ENCODE measurements at places on chromosomes 13 and 19.
A peak's percentile ranks its signal among the peaks of the same experiment; 100 is the strongest.

DNA sequence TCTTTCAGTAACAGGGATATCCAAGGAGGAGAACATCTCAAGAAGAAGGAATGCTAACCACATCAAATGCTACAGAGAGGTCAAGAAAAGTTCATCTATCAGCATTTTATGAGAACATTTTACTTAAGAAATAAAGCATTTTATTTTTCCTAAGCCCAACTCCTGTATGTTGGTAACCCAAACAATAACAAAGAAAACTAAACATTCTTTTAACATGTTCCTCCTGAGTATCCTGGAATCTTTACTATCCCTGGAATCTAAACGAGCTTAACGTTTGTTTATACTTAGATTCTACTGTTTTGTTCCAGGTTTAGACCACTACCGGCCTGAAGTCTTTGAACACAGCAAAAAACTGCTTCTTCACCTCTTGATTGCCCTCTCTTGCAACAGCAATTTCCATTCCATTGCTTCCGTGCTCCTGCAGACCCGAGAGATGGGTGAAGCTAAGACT is 89.7 kb downstream of the ZAR1L start:
- DNase-seq, result no peak

GRCh38 chr19:912181-913079 is 589 bp downstream of the R3HDM4 start:
- no peak for DNase-seq

GRCh38 chr13:75628801-75629200 is 7.3 kb upstream of the LMO7 start:
- no peak for DNase-seq

GRCh38 chr13:39049274-39049673 is 11.0 kb downstream of the NHLRC3 start:
- no peak for DNase-seq

- DNase-seq, result no peak
These were observed 83.1 kb downstream of the TNFSF13B start for GRCh38 chr13:108352599-108352998.

GRCh38 chr19:51338563-51339312 is 3.2 kb downstream of the VSIG10L start:
- peak; percentile 78 for DNase-seq

DNA sequence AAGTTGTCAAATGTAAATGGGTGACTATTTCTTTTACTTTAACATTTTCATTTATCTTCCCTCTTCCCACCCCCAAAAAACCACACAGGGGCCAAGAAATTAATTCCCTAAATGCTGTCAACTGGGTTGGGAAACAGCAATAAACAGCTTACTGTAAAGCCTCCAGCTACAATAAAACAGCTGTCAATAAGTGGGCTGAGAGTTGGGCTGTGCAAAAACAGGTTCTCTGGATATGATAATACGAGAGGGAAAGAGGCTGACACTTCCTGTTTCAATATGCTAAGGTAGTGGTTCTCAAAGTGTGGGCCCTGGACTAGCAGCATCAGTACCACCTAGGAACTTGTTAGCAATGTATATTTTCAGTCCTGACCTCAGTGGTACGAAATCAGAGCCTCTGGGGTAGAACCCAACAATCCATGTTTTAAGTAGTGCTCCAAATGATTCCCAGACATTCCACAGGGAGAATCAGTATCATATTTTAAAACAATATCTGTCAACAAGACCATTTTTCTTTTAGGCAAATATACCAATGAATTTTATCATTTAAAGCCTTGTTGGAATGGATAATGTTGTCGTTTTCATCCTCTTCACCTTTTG is 8.4 kb downstream of the PCDH9 start:
- no peak for DNase-seq

GRCh38 chr13:28723806-28724205 is 5.0 kb upstream of the SLC46A3 start:
- no peak for DNase-seq

GRCh38 chr13:50392977-50393376 is 377.7 kb downstream of the KCNRG start:
- DNase-seq, result no peak

- DNase-seq, result no peak
These were observed 8.2 kb upstream of the PGLS start for GRCh38 chr19:17503240-17503639.

DNA sequence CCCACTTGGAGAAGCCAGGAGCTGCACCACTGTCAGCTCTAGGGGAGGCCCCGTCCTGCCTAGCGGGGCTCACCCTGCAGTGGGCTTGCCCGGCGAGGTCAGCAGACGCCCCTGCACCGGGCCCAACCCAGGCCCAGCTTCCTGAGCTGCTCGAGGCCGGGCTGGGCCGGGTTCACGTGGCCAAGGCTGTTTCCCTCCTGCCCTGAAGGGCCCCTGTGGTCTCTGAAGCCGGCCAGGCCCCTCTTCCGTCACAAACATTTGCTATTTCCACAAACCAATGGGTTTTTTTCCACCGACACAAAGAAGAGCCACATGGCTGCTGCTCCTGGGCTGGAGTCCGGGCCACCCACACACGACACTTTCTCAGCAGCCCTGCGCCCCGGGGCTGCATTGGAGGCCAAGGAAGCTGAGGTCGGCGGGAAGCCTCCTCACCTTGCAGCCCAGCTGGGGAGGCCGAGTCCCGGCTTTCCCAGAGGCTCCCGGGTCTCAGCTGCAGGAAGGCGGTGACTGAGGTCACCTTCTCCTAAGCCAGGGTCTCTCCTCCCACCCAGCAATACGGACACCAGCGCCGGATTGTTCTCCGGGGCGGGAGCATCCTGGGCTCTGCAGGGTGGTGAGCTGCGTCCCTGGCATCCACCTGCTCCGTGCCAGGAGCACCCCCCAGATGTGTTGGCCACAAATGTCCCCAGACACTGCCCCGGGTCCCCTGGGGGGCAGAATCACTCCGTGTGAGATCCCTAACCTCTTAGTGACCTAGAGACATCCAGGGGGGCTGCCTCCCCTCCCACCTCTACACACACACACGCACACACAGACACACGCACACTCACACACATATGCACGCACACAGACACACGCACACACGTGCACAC is 80.5 kb downstream of the GADD45B start:
- no peak for DNase-seq

GRCh38 chr19:11261971-11262839 is at the start of gene DOCK6:
Gene DOCK6 (minus strand): TSS chr19:11262524. CDS start chr19:11262440, 84 bp downstream.
- DNase-seq, result peak; percentile 16

DNA sequence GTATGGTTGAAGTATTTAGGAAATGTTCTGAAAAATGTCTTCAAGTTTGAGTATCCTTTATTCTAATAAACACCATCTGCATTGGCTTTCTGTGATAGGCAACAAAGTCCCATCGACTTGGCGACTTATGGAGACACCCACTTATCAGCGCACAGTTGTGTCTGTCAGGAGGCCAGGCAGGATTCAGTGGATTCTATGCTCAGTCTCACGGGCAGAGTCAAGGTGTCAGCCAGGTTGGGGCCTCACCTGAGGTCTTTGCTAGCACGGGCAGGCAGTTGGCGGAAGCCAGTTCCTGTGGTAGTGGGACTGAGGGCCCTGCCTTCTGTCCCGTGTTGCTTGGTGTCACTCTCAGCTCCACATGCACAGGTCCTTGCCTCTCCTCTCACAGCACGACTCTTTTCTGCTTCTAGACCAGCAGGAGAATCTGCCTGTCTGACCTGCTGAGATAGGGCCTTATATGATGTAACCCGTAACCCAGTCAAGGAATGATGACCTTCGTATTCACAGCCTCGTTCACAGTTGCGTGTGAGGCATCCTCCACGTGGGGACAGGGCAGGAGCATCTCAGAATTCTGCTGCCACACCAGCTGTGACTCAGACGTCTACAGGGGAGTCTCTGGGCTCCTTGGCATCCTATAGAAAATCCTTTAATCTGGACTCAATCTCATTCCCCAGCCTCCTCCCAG is 10.0 kb downstream of the CUL4A start:
- no peak for DNase-seq

DNA sequence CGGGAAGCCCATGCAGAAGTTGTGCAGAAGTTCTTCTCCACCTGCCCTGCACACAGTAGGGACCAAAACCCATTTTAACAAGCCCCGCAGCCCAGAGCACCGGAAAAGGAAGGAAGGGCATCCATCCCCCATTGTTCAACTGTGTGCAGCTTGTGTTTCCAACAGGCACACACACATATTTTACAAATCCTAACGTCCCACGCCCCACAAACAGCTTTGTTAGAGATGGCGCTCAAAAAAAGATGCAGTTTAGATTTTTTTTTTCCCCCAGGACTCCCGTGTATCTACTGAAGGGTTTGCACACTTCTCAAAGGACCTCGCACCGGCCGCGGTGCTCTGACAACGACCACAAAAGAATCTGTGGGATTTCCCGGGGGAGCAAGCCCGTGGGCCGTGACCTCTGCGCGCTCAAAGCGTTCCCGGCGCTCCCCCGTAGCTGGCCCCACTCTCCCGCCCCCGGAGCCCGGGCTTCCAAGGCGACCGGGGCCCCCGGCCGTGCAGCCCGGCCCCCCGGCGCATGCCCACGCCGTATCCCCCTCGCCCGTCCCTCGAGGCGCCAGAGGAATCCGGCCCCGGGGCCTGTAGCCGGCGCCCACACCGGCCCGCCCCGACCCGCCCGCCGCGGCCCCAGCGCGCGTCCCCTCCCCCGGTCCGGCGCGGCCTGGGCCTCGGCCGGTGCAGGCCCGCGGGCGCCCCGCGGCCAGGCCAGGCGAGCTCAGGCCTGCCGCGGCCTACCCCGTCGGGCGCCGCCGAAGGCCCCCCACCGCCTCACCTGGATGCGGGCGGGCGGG is 523 bp downstream of the ELAVL1 start:
- DNase-seq, result no peak

DNA sequence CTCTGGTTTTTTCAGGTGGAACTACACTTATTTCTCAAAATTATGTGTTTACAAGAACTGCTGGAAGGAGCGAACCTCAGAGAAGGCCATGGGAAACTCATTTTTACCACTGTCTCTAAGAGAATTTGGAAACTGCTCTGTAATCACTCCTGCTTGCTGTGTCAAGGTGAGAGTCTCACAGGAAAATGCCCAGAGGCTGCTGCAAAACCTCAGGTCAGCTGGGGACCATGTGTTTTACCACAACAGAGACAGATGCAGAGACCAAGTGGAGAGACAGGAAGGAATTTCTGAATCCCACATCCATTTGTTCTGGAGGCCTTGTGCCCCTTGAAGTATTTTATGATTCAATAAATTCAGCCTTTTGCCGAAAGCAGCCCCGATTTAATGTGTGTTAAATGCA is 743.8 kb upstream of the SLC10A2 start:
- no peak for DNase-seq

GRCh38 chr13:34863360-34864135 is 78.5 kb upstream of the NBEA start:
- DNase-seq, result no peak

GRCh38 chr13:24788538-24788937 is 24.6 kb downstream of the RNF17 start:
- DNase-seq, result no peak
